Mucosa of descending colon (tissue), 3 donors: ENCODE measurements at places on chromosomes 6 and 20.

DNA sequence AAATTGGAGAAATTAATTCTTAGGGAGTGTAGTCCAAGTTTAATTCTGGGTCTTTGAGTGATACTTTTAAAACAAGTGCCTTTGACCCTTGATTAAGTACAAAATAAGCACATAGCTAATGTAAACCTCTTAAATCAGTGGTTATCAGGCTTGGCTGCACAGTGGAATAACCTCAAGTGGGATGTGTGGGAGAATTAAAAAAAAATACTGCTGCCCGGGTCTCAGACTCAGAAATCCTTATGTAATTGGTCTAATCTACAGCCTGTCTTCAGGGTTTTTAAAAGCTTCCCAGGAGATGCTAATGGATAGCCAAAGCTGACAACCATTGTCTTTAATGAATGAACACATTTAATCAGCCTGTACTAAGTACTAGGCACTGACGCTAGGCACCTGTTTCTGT lies 28.5 kb upstream of the TMEM14A start:
- no peak for DNase-seq

GRCh38 chr6:166704171-166704570 lies 77.1 kb upstream of the RPS6KA2 start:
- DNase-seq: no peak

DNA sequence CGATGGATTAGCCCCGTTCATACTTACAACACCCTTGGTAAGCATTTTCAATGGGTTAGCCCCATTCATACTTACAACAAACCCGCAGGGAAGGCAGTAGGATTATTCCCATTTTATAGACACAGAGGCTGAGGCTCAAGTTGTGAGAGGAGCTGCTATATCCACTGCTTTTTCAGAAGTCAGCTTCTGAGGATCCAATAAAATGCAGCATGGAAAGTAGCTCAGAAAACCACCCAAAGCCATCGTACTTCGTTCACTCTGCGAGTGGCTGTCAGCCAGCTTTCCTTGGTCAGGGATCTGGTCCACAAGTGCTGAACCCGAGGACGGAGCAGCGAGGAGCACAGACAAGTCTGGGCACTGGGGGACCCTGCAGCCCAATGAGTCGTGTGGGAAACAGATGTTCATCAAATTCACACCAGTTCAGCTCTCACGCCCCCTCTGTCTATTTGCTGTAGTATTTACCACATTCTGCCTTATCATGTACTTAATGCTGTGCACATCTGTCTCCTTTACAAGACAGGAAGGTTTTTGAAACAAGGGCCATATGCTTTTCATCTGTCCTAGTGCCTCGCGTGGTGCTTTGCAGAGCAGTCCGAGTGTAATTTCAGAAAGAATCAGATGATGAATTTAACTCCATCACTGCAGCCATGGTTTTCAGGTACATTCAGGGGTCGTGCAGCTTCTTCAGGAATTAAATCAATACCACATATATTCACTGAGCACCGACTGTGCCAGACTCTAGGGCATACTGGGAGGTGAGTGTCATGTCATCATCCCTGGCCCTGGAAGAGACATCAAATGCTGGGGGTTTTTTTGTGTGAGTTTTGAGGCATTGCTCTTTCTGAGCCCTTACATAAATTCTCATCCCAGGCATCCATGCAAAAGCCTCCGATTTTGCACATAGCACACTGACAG lies 256.9 kb downstream of the CDH26 start:
- DNase-seq: no peak

- DNase-seq: no peak
Observed at GRCh38 chr6:71079677-71080076, 122.8 kb upstream of the B3GAT2 start.

GRCh38 chr20:31716818-31717477 lies 5.7 kb downstream of the BCL2L1 start:
- DNase-seq: no peak

DNA sequence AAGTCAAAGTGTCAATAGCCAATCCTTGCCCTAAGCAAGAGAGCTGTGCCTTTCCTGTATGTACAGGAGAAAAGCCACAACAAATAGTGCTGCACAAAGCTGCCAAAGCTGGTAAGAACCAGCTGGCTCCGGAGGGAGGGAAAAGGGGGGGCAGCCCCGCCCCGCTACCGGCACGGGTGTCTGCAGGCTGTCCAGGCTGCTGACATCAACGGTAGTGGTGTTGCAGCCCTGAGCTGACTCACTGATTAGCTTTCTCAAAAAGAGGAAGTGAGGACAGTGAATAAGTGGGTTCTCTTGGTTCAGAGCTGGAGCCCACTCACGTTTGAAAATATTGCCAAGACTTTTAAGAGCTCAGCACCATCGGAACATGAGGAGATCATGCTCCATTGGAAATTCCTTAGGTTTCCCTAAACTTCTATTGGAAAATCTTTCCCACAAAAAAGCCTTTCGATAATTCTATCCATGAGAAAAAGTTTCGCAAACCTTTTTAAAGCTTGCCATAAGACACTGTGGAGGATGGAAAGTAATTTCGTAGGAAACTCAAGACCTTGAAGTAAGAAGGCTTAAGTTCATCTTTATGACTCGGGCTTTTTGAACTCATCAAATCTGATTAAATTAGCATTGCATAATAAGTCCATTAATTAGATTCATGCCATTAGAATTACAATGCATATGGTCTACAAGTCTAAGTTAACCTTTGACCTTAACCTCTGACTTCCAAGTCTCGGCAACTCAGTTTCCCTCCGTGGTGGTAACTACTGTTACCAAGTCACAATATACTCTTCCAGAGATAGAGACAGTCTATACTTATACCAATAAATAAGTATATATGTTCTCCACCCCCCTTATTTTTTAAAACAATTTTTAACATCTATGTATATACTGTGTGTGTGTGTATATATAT lies 67.0 kb downstream of the TNFRSF21 start:
- peak; percentile 93 for DNase-seq

GRCh38 chr6:52937908-52938307 lies 28.4 kb upstream of the GSTA3 start:
- DNase-seq: no peak
